Frontal cortex (tissue), 4 donors: ENCODE measurements at places on chromosomes 4 and X.

- DNase-seq: no peak
These were observed 639.6 kb downstream of the SMARCA1 start for GRCh38 chrX:128883650-128884049.

GRCh38 chr4:66351761-66352160 is 681.5 kb upstream of the EPHA5 start:
- no peak for DNase-seq

DNA sequence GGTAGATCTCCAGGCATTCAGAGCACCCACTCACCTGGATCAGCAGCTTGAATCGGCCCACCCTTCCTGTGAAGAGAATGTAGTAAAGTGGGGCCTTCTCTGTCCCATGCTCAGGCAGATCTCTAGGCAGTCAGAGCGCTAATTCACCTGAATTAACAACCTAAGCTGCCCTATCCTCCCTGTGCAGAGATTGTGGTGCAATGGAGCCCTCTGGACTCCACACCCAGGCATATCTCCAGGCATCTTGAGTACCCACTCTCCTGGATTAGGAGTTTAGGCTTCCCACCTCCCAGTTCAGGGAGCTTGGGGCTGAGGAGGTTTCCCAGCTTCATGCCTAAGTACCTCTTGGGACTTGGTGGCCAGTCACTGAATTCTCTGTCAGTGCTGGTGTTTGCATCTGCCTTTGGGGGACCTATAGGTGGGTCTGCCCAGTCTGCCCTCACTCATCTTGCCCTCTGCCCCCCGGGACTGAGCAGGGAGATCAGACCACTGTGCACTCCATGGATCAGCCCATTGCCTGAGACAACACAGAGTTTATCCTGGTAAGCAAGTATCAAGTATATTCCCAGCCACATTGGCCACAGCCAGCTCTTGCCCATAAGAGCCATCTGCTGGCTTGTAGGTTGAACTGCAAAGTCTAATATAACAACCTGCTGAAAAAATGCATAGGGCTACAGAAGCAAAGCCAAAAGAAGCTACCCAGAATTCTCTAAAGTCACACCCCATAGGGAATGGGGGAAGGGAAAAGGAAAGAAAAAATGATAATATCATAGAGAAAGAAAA is 372.9 kb downstream of the KLHL13 start:
- DNase-seq: no peak

DNA sequence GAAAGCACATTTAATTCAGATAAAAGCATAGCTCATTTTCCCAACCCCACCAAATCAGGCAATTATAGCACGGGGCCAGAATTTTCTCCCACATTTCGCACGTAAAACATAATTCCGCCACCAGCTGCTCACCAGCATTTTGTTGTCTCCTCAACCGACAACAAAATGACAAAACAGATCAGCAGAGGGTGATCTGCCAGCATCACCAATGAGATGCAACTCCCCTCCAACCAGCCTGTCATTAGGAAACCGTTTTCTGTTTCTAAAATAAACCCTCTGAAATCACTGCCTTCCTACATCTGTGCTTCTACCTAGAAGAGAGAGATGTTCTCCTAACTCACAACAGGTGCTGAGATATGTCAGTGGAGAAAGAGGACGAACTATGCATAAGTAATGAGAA is 654.8 kb upstream of the CPEB2 start:
- DNase-seq: no peak

- DNase-seq: peak; percentile 47
These were observed 2.7 kb downstream of the PCDH10 start for GRCh38 chr4:133151691-133152329.

- DNase-seq: no peak
These were observed 108.9 kb downstream of the DLG3 start for GRCh38 chrX:70553516-70553915.

DNA sequence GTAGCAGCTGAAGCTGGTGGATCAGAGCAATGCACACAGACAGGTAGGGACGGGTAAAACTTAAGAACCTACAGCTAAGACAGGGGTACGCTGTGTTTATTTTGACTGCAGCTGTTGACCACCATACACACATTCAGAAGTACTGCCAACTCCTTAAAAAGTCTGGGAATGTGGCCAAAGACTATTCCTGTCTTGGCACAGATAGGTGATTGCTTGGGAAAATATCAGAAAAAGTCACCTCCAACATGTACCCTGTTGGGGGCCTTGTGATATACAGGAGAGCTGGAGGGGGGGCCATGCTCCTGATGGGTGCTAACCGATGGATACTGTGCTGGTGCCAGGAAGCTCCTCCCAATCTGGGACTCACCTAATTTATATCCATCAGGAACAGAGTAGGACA is 121.2 kb downstream of the VCX2 start:
- no peak for DNase-seq

DNA sequence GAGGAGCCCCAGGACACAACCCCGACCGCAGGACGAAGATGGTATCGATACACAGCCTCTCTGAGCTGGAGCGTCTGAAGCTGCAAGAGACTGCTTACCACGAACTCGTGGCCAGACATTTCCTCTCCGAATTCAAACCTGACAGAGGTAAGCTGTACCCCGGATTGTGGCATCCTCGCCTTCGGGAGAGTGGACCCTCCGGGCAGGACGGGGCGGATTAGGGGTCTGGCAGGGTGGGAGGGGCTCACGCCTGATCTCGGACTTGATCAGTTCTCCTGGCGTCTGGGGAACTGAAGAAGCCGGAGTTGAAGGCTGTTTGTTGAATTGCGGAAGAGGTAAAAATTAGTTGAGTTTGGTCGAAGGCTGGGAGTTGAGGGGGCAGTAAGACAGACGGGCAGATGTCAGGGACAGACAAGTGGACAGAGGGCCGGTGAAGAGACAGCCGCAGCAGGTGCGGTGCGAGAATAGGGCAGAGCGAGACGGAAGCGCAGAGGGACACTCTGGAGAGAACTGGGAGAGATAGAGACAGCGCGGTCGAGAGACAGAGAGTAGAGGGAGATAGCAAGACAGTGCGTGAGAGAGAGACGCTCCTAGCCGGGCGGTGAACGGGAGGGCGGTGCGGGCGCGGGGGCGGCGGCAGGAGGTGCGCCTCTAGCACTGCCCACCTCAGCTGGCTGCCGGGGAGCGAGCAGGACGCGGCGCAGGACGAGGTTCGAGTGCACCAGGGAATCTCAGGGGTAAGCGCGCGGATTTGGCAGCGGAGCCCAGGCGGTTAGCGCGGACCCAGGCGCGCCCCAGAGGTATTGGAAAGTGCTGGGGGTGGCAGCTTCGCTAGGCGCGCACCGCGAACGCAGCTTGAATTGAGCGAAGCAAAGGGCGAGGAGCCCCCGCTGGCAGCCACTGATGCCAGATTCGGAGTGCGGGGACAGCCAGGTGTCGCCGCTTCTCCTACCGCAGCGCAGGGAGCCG is 23.9 kb downstream of the ARHGAP36 start:
- DNase-seq: no peak

DNA sequence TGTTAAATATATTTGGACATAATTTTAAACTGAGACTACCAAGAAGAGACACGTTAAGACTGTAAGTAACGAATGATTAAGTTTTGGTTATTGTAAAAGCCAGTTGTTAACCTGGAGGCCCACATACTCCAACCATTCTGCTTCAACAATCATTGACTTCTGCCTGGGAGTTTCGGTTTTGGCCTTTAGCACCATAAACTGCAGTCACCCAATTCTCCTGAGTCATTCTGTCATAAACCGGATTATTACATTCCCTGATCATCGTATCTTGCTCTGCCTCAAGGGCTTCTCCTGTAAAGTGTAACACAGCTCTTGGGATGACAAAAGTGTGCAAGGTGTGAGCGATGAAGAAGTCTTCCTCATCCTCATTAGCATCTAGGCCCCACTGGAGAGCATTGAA is 46.9 kb upstream of the PABPC1L2A start:
- DNase-seq: no peak

DNA sequence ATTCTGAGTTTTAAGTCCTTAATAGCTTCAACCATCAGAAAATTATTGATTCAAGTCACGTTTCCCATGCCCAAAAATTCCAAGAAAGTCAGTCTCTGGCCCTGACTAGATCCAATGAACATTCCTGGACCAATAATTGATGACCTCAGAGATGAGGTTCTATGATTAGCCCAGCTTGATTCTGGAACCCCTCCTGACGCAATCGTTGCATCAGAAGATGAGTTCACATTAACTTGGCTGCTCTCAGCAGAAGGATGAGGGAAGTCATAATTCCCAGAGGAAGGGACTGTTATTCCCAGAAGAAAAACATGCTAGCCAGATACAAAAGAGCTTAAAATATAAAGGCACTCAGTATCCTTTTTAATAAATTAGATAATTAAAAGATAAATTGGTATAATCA is 34.3 kb upstream of the CPEB2 start:
- DNase-seq: no peak

DNA sequence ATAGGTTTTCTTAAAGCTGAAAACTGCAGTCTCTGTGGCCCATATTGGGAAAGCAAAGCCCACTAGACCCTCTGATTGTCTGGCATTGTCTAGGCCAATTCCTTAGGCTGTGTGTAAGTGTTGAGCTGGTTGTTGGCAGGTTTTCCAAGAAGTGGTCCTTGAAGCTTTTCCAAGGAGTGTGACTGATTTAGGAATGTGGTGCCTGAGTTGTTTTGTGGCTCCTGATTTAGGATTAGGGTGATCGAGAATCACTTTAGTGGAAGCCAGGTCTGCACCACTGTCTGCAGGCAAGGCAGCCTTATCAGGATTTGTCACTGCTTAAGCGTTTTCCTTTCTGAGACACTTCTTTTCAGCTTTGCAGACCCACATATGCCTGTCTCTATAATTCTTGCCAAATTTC is 339.0 kb upstream of the DDX53 start:
- DNase-seq: no peak

- no peak for DNase-seq
These were observed 101.1 kb downstream of the NAA11 start for GRCh38 chr4:79224777-79225104.

DNA sequence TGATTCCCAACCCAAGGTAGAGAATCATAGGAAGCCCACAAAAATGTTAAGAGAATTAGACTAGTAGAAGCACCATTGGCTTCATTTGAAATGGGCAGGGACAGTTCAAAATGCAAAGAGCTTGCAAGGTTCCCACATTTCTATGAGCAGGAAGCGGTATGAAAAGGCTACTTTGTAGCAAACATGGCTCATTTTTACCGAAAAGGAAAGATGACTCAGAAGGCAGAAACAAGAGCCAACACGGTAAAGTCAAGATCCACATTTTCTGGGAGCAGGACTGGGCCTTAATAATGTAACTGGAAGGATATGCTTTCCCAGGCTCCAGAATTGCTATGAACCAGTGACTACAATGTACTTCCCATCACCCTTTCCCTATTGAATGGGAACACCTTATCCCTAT is 89.5 kb downstream of the GLRA3 start:
- no peak for DNase-seq

DNA sequence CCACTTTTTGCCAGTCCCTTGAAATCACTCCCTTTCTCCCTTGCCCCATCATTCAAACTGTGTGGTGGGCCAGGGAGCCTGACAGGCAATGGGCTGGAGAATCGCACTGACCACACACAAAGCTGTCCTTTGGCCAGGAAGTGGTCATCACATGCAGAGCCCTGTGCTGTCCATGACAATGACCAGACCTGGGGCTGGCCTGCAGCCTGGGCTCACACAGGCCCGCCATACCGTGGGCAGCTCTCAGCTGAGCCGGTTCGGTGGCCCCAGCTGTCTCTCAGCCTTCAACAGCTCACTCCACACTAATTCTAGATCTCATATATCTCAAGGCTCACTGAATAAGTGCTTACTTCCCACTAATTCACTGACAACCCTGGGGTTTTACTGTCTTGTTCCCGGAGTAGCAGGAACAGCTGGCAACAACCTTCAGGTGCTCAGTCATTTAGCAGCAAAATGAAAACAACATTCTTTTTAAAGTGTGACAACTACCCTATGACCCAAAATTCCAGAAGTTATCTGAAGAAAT is 48.0 kb downstream of the USP46 start:
- DNase-seq: no peak

DNA sequence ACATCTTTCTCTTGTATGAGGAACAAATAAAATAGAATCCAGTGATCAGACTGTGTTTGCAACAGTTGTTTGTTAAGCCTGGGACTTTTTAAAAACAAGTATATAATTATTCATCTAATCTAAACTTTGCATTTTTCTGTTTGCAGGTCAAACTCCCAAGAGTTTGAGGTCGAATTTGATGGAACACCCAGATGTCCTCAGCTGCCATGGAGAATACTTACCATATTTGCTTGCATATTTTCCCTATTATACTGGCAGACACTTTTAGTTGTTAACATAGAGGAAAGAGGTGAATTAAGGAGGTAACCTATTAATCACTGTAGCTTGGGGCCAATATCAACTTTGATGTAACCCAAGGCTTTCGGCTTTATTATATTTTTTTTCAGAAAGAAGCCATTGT is 401.5 kb upstream of the DIPK2B start:
- DNase-seq: no peak

DNA sequence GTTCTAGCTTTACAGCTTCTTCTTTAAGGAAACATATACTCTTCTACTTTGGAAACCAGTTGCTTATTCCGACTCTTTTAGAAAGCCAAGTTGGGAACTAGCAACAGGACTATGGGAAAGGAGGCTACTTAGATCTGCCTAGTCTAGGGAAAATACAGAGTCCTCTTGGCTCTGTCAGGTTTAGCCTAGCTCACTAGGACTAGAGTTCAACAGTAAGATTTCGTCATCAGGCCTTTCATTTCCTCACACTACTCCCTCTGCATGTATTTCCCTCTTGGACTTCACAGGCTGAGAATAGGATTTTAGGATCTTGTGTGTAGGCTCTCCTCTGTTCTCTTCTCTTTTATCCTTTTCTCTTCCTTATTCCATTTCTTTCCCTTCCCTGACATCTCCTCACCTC is 409.8 kb downstream of the AR start:
- no peak for DNase-seq

- DNase-seq: no peak
These were observed 182.7 kb upstream of the PAQR3 start for GRCh38 chr4:79121875-79122358.

GRCh38 chr4:143514169-143514495 is 630 bp downstream of the SMARCA5 start:
- DNase-seq: no peak

- no peak for DNase-seq
These were observed 6.9 kb downstream of the PSAPL1 start for GRCh38 chr4:7427831-7428260.

- no peak for DNase-seq
These were observed 423 bp downstream of the RPL39 start for GRCh38 chrX:119790977-119791436.

GRCh38 chr4:851701-852430 is 25.9 kb upstream of the CPLX1 start:
- no peak for DNase-seq

- no peak for DNase-seq
These were observed 208.9 kb downstream of the SPATA18 start for GRCh38 chr4:52259978-52260377.

GRCh38 chrX:30618160-30618765 is 35.0 kb upstream of the GK start:
- DNase-seq: no peak

GRCh38 chrX:23503835-23504539 is 163.3 kb upstream of the PRDX4 start:
- DNase-seq: no peak

DNA sequence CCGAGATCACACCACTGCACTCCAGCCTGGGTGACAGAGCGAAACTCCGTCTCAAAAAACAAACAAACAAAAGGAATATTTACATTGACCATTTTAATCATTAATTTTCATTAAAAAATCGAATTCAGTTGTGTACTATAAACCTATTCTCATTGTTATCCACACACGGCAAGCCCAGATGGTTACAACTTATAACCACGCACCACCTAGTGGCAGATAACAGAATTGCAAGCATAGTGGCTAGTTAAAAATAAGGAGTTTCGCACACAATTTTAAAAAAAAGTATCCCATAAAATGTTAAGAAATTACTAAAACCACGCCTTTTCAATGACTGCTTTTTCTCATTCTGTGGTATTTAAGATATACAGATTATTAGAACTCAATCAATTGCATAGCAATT is 25.4 kb downstream of the MBNL3 start:
- DNase-seq: no peak
